Activated naive CD8-positive, alpha-beta T cell treated with anti-CD3 and anti-CD28 coated beads, Interleukin-2, amount 50 U/mL, for 24 hours (primary cell): ENCODE measurements at places on chromosomes 12 and 14.

DNA sequence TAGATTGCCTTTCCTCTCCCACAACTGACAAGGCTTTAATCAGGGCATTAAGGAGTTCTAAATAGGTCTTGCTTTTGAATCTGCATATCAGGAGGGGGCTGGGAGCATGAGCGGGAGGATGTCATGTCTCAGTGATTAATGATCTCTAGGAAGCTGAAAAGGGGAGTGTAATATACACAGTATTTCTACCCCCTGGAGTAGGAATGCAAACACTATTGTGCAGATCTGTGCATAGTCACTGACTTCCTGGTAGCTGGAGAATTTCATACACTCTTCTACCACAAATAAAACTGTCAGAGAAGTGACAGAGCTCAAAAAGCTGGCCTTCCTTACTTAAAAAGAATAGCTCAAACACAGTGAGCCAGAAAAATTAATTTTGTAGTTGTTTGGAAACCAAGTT lies 65.8 kb downstream of the RIC8B start:
- no peak overlapping the region for H3K4me3 ChIP-seq
- no peak overlapping the region for H3K27ac ChIP-seq
- DNase-seq, result no peak
- H3K27me3 ChIP-seq, result no peaks in the 10 kb centered on the region
- peaks cover 8% of the 10 kb centered on the region for H3K36me3 ChIP-seq
- peaks cover 7% of the 10 kb centered on the region for H3K4me1 ChIP-seq

DNA sequence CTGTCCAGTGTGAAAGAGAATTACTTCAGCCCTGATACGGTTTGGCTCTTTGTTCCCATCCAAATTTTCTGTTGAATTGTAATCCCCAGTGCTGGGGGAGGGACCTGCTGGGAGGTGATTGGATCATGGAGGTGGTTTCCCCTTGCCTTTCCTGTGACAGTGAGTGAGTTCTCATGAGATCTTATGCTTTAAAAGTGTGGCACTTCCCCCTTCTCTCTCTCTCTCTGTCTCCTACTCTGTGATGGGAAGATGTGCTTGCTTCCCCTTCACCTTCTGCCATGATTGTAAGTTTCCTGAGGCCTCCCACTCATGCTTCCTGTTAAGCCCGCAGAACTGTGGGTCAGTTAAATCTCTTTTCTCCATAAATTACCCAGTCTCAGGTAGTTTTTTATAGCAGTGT lies 5.5 kb upstream of the SLC15A5 start:
- no peaks in the 10 kb centered on the region for H3K4me1 ChIP-seq
- H3K36me3 ChIP-seq, result no peaks in the 10 kb centered on the region
- H3K27me3 ChIP-seq, result no peaks in the 10 kb centered on the region
- DNase-seq, result no peak
- H3K4me3 ChIP-seq, result no peak overlapping the region
- H3K27ac ChIP-seq, result no peak overlapping the region

GRCh38 chr12:69905801-69906200 lies 80.8 kb downstream of the MYRFL start:
- no peak overlapping the region for H3K4me3 ChIP-seq
- no peak for DNase-seq
- no peaks in the 10 kb centered on the region for H3K4me1 ChIP-seq
- H3K36me3 ChIP-seq, result no peaks in the 10 kb centered on the region
- H3K27me3 ChIP-seq, result no peaks in the 10 kb centered on the region
- no peak overlapping the region for H3K27ac ChIP-seq

DNA sequence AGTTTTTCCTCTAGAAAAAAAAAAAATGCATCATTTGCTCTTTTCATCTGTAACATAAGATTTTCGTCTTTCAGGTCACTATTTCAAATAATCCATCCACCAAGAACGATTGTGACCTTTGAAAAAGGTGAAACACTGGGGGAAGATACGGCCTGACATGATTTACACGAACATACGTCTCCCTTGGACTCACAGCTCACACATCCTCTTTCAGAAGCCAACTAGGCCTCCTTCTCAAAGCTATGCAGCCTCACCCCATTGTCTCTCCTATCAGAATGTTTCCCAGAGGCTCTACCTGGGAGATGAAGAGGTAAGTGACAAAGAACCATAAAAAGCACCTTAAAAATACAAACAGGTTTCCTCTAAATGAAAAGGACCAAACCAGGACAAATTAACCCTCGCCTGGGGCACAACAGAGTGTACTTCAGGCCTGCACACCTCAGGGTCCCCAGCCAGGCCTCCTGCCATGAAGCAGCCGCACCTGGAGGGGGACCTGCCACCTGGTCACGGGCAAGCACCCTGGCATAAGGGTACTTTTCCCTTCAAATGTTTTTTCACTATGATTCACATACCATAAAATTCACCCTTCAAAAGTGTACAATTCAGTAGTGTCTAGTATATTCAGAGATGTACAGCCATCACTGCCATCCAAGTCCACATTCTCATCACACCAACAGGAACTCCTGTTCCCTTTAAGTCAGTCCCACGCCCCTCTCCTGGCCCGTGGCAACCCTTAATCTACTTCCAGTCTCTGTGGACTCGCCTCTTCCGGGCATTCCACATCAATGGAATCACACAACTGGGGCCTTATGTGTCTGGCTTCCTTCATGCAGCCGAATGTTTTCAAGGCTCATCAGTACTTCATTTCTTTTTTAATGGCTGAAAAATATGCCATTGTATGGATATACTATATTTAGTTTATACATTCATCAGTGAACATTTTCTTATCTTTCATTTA lies 5.4 kb downstream of the SLC15A4 start:
- peaks cover 60% of the 10 kb centered on the region for H3K36me3 ChIP-seq
- H3K4me3 ChIP-seq, result peak overlapping the region; percentile 32

GRCh38 chr14:93994919-93995682 lies 2.0 kb upstream of the CCDC197 start:
- H3K36me3 ChIP-seq, result no peaks in the 10 kb centered on the region
- H3K4me3 ChIP-seq, result no peak overlapping the region
- peaks cover 63% of the 10 kb centered on the region for H3K4me1 ChIP-seq
- H3K27me3 ChIP-seq, result peaks cover 4% of the 10 kb centered on the region

DNA sequence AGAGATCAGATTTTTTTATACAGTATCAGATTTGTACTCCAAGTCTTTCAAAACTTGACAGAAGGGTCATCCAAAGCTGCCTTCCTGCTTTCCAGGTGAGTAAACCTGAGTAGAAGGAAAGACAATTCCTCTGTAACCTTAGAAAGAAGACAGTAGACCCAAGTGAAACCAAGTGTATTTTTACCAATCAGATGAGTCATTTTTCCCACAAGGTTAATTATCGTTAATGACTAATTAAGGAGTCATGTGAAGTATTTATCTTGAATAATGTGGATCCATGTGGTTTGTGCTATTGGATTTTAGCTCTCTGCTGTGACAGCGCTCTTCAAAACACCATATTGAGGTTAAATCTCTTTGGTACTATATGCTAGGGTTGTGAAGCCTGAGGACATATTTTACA lies 74.0 kb upstream of the PELI2 start:
- H3K4me3 ChIP-seq, result no peak overlapping the region
- DNase-seq, result no peak
- no peaks in the 10 kb centered on the region for H3K27me3 ChIP-seq

DNA sequence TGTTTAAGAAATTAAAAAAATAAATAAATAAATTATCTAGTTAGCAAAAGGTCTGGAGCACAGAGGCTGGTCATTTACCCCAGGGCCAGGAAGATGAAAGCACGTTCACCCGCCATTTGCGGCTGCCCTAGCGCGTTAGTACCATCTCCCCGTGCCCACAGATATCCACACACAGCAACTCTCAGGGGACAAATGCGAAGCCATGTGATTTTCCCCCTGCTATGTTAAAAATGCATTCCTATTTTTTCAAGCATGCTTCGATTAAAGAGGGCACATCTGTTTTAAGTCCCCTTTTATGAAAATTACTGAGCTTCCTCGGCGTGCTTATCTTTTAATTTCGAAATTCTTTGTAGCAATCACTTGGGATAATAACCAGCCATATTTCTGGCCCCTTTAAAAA lies 56.9 kb upstream of the PIWIL1 start:
- H3K27me3 ChIP-seq, result peaks cover 12% of the 10 kb centered on the region
- H3K36me3 ChIP-seq, result no peaks in the 10 kb centered on the region
- H3K27ac ChIP-seq, result no peak overlapping the region
- no peak for DNase-seq

GRCh38 chr12:19550626-19551025 lies 111.3 kb downstream of the AEBP2 start:
- no peak overlapping the region for H3K27ac ChIP-seq
- no peaks in the 10 kb centered on the region for H3K27me3 ChIP-seq
- no peak for DNase-seq
- H3K36me3 ChIP-seq, result peaks cover 8% of the 10 kb centered on the region
- no peak overlapping the region for H3K4me3 ChIP-seq

GRCh38 chr12:113440947-113441782 lies 19.0 kb downstream of the SDSL start:
- no peak overlapping the region for H3K4me3 ChIP-seq
- no peaks in the 10 kb centered on the region for H3K36me3 ChIP-seq
- no peak for DNase-seq
- H3K27me3 ChIP-seq, result peaks cover 16% of the 10 kb centered on the region

- DNase-seq, result no peak
- peak overlapping the region; percentile 89 for H3K4me3 ChIP-seq
- peaks cover 11% of the 10 kb centered on the region for H3K36me3 ChIP-seq
Observed at GRCh38 chr14:50828721-50829488, 2.1 kb downstream of the NIN start.

DNA sequence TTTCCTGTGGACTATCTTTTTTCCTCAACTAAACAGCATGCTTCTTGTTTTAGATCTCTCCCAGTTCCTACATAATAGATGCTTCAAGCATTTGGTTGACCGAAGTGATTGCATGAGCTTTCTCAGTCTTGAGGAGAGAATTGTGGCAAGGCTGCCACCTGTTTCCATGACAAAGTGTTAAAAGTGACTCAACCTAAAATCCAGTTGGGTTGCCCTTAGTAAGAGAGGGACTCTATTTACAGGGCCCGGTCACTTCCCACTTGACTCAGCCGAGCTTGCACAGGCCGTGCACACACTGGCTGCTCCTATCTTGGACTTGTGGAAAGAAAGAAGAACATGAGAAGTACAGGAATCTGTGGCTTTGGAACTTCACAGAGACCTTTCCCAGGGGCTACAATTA lies 2.1 kb upstream of the B4GALNT3 start:
- H3K4me3 ChIP-seq, result no peak overlapping the region
- DNase-seq, result no peak
- H3K36me3 ChIP-seq, result no peaks in the 10 kb centered on the region

GRCh38 chr14:34770901-34771300 lies 56.5 kb upstream of the CFL2 start:
- no peak overlapping the region for H3K4me3 ChIP-seq
- DNase-seq, result no peak
- H3K27ac ChIP-seq, result no peak overlapping the region
- no peaks in the 10 kb centered on the region for H3K27me3 ChIP-seq

DNA sequence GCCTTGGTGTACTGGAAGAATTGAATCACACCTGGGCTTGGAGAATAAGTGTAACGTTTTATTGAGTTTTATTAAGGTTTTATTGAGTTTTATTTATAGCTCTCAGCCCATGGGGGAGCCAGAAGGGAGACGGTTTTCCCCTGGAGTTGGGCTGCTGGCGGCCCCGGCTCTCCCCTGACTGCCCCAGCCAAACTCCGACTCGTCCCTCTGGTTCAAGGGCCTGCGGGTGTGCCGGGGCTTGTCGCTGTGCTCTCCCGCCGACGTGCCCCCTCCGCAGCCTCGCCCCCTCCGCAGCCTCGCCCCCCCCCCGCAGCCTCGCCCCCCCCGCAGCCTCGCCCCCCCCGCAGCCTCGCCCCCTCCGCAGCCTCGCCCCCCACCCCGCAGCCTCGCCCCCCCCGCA lies 326.1 kb upstream of the RTL1 start:
- H3K4me3 ChIP-seq, result no peak overlapping the region
- no peak overlapping the region for H3K27ac ChIP-seq
- no peak for DNase-seq
- no peaks in the 10 kb centered on the region for H3K4me1 ChIP-seq
- no peaks in the 10 kb centered on the region for H3K36me3 ChIP-seq

DNA sequence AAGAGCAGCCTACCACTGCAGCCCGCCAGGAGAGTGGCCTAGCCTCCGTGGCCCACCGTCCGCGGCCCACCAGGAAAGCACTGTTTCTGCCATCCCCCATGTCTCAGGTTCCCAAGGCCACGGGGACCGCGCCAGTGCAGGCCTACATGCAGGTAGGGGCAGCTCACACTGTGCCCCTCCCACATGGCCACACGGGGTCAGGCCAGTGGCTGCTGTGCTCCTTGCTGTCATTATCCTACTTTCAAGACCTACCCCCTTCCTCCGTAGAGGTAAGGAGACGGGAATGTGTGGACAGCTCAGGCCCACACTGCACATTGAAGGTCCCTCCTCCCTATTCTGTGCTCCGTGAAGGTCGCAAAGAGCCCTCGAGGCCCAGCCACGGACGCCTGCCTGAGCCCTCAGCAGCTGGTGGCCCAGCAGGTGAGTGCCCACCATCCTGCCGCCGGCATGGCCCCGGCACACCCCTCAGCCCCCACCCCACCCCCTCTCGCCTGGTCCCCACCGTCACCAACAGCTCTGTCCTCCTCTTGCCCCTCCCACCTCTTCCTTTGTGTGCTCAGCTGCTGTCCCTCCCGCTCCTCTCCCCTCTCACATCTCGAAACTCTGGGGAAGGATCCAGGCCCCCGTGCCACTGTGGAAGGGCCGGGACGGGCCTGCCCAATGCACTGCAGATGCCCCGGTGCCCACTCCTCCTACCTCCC lies 10.0 kb downstream of the DDX51 start:
- no peaks in the 10 kb centered on the region for H3K27me3 ChIP-seq
- H3K27ac ChIP-seq, result no peak overlapping the region
- H3K4me1 ChIP-seq, result no peaks in the 10 kb centered on the region
- peaks cover 7% of the 10 kb centered on the region for H3K36me3 ChIP-seq
- DNase-seq, result no peak

DNA sequence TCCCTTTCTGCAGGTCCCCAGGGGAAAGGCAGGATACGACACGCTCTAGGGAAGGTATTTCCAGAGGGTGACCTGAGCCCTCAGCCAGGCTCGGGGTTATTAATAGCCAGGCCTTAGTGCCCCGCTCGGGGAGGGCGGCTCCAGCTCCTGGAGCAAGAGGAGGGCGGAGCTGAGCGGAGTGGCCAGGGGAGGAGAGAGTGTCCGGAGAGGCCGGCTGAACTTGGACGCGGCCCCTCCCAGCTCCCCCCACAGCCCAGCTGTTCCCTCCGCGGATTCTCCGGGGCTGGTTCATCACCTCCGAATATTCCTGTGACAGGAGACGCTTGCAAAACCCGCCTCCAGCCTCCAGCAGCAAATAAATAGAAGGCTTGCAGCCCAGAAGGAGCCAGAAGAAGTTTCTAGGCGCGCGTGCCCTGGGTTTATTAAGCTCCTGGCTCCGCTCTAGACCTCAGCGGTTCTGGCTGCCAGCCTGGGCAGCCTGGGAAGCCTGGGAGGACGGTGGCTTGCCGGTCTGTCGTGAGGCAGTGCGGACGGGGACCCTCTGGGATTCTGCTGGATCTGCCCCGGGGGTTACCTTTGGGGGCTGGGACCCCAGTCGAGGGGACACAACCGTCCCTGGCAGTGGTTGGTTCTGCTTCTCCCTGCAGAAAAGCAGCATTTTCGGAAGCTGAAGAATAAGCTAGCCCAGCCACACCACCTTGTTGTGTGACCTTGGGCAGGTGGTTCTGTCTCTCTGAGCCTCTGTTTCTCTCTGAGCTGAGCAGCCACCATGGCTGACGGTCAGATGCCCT lies at the start of gene HSPB8:
Gene HSPB8, plus strand, starts transcription at position 388 of the 791 bp plus-strand sequence. Its CDS starts 382 bp downstream, at position 770.
- H3K4me3 ChIP-seq, result no peak within 1 kb of the TSS
- H3K36me3 ChIP-seq, result no peaks in the 10 kb centered on the region
- peaks cover 7% of the 10 kb centered on the region for H3K27me3 ChIP-seq
- no peak for DNase-seq
- H3K4me1 ChIP-seq, result no peaks in the 10 kb centered on the region

GRCh38 chr12:55705782-55706402 lies 1.8 kb downstream of the ITGA7 start:
- H3K4me1 ChIP-seq, result peaks cover 18% of the 10 kb centered on the region
- peaks cover 30% of the 10 kb centered on the region for H3K27me3 ChIP-seq
- H3K4me3 ChIP-seq, result no peak overlapping the region
- no peaks in the 10 kb centered on the region for H3K36me3 ChIP-seq
- DNase-seq, result no peak
- no peak overlapping the region for H3K27ac ChIP-seq
